ENCODE measurements at places on chromosomes 5 and 9.

DNA sequence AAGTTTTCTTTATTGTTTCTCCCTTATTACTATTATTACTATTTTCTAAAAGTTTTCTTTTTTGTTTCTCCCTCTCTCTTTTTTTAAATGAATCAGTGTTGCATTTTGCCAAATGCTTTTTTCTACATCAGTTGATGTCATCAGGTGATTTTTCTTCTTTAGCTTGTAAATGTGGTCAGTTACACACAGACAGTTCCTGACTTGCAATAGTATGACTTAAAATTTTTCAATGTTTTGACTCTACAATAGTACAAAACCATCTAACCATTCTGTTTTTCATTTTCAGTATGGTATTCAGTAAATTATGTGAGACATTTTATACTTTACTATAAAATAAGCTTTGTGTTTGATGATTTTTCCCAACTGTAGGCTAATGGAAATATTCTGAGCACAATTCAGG lies 443.0 kb downstream of the GADD45G start:
- no peak for DNase-seq

DNA sequence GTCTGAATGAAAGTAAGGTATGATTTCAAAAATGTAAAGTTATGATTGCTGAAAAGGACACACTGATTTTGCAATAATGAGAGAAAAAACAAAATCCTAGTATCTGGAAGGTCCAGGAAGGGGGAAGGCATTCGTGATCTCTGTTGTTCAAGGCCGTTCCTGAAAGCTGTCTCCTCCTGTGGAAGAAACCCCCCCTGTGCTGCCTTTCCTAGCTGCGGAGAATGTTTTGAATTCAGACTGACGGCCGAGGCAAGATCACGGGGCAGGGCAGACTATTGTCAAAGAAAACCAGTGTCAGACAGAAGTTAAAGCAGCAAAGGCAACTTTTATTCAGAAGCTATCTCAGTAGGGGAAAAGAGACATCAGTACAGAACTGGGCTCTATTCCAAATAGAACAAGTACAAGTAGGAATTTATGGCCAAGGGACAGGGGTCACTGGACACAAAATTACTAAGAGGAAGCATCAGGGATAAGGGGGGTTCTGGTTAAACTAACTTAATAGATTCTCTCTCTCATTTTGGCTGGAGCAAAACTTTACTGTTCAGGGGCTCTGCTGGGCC lies 61.9 kb upstream of the IGFBPL1 start:
- DNase-seq, result no peak

- no peak for DNase-seq
These were observed 35.2 kb downstream of the MARVELD2 start for GRCh38 chr5:69450116-69450515.

GRCh38 chr5:180339583-180340183 lies 13.5 kb downstream of the GFPT2 start:
- DNase-seq, result no peak

DNA sequence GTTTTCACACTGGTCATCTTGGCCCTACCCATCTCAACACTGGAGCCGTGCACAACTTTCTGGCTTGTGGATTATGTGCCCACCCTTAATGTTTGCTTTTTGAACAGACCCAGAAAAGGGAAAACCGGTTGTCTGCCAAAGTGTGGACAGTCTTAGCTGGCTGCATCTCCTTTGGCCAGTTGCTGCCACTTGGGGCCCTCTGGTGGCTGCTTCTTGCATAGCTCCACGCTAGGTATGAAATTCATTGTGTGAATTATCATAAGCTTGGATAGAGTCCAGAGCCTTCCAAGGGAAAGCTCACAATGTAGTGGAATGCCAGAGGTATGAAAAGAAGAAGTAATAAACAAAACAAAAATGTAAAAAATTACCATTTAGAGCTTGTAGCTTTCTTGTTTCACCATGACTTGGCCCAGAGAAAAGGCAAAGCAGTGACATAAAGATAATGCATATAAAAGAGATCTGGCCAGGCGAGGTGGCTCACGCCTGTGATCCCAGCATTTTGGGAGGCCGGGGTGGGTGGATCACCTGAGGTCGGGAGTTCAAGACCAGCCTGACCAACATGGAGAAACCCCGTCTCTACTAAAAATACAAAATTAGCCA lies 12.5 kb upstream of the SLC36A3 start:
- DNase-seq, result peak; percentile 77
